Upper lobe of right lung (tissue), 1 donor: ENCODE measurements at places on chromosomes 13 and 19. TPM values are rescaled to one million over a fixed set of nuclear protein-coding genes. Genes with fewer than 3 reads are reported as not detected.

RNF17 gene
- not detected for total RNA-seq

RFPL4A gene
- total RNA-seq = not detected

LRRC63 gene
- 0.29 TPM for total RNA-seq

GFY gene
- not detected for total RNA-seq

TMEM272 gene
- total RNA-seq = not detected
